Naive B cell (primary cell): ENCODE measurements at places on chromosomes 7 and 10.

DNA sequence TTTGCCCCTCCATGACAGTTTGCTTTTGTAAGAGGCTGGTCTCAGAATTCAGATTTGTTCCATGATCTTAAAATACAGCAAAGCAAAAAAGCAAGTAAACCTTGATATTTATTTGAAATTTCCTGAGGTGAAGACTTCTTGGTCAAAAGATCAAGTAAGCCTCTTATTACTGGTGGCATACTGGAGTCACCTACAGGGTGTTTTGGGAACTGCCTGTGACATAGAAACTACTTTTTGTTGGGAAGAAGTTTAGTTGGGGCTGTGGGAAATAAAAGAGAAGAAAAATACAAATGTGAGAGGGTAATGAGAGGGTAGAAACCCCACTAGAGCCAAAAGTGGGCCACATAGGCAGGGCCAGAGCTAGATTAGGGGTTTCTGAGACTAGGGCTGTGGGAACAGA, 217.9 kb downstream of the OTUD1 start:
- DNase-seq = no peak

DNA sequence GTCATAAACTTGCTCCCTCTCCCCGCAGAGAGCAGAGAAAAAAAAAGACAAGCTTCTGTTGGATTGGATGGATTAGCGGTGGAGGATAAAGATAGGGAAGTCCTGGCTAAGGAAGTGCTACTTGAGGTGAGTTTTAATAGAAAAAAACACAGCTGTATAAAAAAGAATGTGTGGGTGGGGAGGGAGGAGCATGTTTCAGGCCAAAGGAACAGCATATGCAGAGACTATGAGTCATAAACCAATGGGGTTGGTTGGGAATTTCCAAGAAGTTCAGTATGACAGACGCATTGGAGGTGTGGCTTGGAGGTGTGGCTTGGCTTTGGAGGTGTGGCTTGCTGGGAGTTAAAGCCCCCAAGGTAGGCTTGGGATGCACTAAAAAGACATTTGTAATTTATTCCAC, 103.0 kb upstream of the LSM8 start:
- no peak for DNase-seq

- no peak for DNase-seq
These were observed 56.2 kb upstream of the SEPHS1 start for GRCh38 chr10:13404305-13404759.

DNA sequence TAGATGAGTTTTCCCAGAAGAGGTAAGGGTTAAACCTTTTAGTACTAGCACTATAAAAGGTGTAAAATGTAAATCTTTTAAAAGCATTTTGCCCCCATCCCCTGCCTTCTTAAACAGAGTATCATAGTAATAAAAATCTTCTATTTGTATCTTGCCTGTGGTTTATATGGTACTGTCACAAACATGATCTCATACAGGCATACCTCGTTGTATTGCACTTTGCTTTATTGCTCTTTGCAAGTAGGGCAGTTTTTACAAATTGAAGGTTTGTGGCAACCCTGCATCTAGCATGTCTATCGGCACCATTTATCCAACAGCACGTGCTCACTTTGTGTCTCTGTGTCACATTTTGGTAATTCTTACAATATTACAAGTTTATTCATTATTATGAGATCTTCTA, 198.8 kb upstream of the YAE1 start:
- DNase-seq = no peak

DNA sequence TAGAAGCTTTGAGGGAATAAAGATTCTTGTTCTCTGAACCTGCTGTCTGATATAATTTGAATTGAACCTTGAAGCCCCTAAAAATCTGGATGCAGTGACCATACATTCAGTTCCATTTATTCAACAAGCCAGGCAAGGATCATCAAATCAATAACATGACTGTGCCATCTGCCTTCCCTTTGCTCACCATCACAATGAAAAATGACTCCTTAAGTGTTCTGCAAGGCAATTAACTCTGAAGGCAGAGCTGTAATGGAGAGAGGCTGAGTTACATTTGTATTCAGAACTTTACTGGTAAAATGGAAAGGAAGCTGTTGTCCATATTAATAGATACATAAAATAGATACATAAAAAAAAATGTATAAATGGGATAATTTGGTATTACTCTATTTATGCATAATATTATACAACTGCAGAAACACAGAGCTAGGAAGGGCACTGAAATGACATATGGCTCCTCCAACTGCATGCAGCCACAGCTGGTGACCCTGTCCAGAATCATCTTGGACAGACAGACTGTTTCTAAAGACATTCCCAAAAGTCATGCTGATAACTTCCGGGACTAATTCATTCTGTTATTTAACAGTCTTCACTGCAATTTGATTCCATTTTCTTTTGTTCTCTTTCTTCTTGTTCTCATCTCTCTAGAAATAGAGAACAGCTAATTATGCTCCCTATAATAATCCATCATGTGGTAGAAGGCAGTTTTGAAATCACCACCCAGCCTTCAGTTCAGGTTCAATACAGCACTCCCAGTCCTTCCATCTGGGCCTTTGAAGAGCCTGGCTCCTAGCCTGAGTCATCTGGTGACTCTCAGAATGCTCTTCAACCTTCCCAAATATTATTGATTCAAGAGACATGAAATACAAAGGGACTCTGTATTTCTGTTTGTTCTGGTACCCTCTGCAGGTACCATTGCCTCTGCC, 412.6 kb downstream of the GFRA1 start:
- DNase-seq = no peak

DNA sequence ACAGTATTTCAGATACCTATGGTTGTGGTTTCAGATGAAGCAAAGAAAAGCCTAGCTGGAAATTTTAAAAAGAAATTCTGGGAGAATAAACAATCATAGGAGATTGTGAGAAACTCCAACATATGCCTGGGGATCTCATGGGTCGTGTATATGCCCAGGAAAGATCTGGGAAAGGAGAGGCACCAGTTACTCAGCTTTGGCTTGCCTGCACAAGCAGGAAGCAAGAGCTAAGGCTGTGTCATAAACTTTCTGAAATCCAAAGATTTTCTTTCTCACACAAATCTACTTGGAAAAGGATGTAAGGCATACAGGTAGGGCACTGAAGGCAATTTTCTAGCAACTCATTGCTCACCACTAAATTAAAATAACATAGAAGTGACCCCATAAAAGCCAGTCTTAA, 373.6 kb downstream of the CDC14C start:
- no peak for DNase-seq

- DNase-seq = no peak
These were observed 7.0 kb downstream of the POLR2J start for GRCh38 chr7:102471791-102472125.

- DNase-seq = no peak
These were observed 47.5 kb downstream of the DENND2A start for GRCh38 chr7:140592964-140593671.

DNA sequence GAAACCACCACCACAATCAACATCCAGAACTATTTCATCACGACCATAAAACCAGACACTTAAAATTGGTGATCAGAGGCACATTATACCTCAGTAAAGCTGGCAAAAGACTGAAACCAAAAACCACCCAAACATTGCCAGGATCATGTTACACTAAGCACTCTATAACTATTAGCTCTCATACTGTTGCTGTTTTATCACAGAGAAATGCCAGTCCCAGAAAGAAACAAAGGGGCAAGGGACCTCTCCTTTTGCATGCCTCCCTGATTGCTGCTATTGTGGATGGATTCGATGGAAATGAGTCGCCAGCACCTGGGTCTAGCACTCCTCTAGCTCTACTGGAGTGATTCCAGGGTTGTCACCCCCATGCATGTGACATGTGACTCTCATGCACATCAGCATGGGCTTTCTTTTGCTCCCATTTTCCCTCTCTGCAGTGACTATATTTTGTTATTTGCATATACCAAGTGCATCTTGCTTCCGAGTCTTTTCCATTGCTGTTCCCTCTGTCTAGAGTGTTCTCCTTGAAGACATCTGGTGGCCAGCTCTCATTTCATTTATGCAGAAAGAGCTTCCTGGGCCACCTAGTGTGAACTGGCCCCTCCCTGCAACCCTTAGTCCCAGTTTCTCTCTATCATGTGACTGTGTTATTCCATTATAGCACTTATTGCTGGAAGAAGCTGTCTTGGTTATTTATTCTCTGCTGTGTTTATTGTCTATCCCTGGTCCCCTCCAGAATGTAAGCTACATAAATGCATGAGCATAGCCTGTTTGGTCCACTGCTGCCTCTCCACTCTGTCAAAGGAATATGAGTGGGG, 300.6 kb downstream of the PLXNA4 start:
- no peak for DNase-seq

DNA sequence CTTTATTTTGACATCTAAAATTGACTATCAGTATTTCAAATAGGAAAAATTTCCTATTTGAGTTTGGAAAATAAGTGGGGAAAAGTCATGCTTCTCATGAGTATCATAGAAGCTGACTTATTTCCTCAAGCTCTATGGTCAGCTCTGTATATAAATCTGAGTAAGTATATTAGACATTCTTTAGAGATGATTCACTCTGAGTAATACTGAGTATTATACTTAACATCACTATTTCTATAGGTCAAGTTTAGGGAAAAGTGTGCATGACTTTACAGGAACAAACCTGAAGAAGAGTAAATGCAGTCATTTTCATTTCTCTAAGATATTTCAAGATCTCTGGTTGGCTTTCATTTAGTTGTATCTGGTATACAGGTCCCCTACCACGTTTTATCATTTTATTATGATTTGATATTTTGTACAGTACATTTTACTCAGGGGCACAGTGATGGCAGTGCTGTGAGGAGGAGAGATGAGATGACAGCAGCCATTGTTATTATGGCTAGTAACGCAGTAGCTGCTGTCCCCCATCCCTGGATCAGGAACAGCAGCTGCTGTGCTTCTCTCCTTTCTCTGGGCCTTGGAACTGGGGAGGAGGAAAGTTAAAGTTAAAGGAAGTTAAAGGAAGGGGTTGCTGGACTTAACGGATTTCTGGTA, 15.2 kb downstream of the SND1 start:
- DNase-seq = no peak

GRCh38 chr10:35493196-35494118, 111.7 kb upstream of the GJD4 start:
- DNase-seq = no peak

GRCh38 chr10:4822208-4822607, 3.8 kb upstream of the AKR1E2 start:
- DNase-seq = no peak

- DNase-seq = no peak
These were observed 554.0 kb downstream of the AUTS2 start for GRCh38 chr7:70152313-70152712.

- DNase-seq = no peak
These were observed 78.9 kb downstream of the ANK3 start for GRCh38 chr10:60310740-60311139.

GRCh38 chr7:116122972-116123595, 87.3 kb upstream of the TES start:
- DNase-seq = no peak

DNA sequence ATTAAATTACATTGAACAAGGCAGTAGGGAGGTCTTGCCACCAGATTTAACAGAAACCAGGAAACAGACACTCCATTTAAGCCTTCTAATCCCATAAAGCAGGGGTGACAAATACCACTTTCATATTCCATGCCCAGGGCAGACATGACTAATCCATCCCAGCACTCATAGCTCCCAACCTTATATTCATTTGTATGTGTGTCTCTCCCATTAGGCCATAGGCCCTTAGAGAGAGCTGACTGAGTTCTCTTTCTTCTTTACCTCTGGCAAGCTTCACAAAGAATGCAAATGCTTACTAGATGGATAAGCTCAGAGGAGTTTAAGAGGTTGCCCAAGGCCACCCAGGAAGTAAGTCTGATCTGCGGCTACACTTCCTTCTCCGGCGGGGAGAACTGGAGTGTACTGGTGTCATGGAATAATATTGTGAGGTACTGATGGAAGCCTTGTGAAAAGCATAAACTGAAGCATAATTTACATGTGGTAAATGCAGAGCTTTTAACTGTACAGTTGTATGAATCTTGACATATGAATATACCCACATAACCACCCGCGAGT, 239.7 kb upstream of the HABP2 start:
- no peak for DNase-seq

DNA sequence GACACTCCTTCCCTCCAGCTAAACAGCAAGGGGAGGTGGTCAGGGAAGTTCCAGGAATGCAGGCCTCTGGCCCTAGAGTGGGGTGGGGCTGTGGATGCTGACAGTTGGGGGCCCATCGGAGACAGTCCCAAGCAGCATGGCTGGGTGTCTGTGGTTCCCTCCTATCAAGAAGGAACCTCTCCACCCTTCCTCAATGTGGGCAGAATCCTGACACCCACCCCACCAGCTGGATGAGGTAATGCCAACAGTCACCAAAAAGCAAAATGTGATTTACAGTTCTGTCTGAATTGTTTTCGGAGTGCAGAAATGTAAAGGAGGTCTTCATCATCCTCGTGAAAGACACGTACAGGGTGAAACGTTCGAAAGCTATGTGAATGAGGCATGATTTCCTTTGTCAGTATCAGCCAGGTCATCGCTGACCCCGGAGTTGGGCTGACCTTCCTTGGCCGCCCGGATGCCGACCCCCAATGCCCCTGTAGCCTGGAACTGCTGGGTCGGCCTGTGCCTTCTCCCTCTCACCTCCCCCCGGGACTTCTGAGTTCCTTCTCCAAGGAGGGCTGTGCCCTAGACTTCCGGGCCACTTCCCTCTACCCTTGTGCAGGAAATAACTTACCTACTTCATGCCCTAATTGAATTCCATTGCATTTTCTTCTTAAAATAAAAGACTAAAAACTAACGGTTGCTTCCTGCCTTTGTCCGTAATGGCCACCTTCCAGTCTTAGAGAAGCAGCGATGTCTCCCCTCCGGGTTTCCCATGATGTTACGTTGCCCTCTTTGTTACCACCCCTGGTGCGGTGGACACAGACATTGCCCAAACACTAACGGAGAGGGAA, 24.5 kb downstream of the FOXK1 start:
- no peak for DNase-seq

DNA sequence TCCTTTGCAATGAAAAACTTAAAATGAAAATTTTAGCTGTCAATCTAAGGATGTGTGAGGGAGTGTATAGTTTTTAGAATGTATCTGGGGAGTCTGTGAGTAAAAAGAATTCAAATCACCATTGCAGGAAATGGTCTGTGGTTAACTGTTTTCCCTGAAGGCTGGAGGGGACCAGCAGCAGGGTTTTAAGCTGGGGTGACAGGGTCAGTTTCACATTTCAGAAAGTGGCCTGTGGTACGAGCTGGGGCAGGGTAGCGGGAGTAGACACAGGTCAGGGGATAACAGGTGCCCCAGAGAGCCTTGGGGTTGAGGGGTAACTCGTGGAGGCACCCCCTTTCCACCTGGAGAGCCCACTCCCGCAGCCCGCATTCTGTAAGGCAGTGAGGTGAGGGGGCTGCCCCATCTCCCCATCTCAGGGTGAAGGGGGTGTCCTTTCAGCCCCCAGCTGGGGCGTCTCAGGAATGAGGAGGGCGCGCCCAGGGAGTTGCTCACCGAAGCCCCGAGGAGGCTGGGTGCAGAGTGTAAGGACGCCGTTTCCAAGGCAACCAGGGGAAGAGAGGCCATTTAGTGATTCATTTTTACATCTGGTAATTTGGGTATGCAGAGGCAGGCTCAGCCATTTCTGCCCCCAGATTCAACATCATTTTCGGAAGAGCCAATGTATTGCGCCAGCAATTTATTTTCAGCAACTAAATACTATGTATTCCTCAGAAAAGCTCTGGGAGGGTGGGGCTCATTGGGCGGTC, 168.9 kb downstream of the SLIT1 start:
- no peak for DNase-seq

GRCh38 chr10:34075254-34075926, 739.7 kb downstream of the PARD3 start:
- DNase-seq = no peak
